ENCODE measurements at places on chromosomes 4 and X. TPM values are rescaled to one million over a fixed set of nuclear protein-coding genes. Genes with fewer than 3 reads are reported as not detected.

The ADGRL3 gene
- 9.7 TPM for total RNA-seq

The RAB41 gene
- total RNA-seq, result not detected

The CT45A5 gene
- not detected for total RNA-seq

The EDNRA gene
- total RNA-seq, result 2.5 TPM

The UNC5C gene
- 0.25 TPM for total RNA-seq

The LONRF3 gene
- total RNA-seq, result 0.18 TPM

The FGF13 gene
- total RNA-seq, result 32.2 TPM

The IL15 gene
- total RNA-seq, result 2.6 TPM

The F9 gene
- 0.18 TPM for total RNA-seq

The NPFFR2 gene
- total RNA-seq, result 3.0 TPM

The GAB3 gene
- 1.0 TPM for total RNA-seq

The PDLIM3 gene
- 6.2 TPM for total RNA-seq

The EDA gene
- 15.1 TPM for total RNA-seq

The AREG gene
- total RNA-seq, result 0.32 TPM

The FGF5 gene
- total RNA-seq, result not detected

The HTR2C gene
- 2.3 TPM for total RNA-seq

The ZCCHC18 gene
- total RNA-seq, result 2.6 TPM

The MCF2 gene
- total RNA-seq, result 0.64 TPM

The F8A2 gene
- total RNA-seq, result not detected

The EXOC1 gene
- 19.0 TPM for total RNA-seq

The SLBP gene
- 36.4 TPM for total RNA-seq

All from WTC11 (cell line).